Mucosa of descending colon (tissue), 3 donors: ENCODE measurements at places on chromosomes 12 and 14.

- DNase-seq, result peak; percentile 29
Observed at GRCh38 chr14:104133496-104133895, 4.9 kb upstream of the KIF26A start.

DNA sequence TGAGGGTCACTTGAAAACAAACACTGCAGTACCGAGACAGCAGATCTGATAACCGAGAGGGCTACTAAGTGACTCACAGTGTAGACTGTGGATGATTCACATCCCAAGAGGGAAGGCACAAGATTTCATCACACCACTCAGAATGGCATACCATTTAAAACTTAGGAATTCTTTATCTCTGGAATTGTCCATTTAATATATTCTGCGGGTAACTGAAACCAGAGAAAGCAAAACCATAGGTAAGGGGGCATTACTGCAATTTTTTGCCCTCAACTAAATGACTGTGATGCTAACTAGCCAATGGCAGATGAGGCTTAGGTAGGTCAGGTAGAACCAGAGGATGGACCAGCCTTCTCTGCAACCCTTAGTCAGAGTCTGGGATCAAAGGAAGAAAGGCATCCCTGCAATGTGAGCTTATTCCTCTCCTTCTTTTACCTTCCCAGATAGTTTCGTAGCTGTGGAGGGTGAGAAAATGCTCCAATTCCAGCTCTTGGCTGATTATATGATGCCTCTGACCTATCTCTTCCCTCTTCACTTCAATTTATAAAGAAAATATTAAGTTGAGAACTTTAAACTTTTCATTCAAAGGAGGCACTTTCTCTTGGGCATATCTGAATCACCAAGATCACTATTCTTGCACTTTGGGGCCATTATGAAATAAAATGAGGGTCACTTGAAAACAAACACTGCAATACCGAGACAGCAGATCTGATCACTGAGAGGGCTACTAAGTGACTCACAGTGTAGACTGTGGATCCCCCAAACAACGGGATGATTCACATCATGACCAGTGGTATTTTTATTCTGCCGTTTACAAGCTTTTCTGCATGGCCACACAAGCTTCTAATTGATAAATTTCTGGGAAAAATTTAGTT, 6.8 kb downstream of the ART4 start:
- DNase-seq, result no peak

- no peak for DNase-seq
Observed at GRCh38 chr12:55659486-55660385, 23.0 kb downstream of the OR10P1 start.

DNA sequence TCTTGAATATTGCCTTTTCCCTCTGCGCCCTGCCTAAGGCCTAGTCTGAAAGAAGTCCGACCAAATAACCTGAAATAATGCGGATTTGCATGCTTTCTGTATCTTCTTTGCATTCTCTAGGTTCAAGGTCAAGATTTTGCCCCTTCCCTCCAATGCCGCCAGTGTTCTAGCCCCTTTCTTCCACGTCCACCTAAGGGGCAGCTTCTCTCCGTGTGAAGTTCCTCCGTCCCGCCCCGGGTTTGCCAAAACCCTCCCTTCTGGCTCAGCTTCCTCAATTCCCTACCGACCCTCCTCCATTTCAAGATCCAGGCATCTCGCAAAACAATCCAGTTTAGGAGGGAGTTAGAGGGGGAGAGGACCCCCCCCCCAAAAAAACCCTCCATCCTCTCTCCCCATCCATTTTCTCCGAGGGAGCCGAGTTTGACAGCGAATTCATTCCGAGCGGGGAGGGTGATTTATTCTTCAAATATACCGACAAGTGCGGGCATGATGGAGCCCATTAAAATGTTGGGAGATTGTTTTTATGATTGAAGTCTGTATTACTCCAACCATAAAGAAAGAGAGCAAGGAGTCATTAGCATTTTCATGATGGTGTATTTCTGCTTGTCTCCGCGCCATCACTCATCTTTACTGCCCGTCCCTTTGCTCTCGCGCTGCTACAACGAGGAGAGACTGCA, 20.9 kb upstream of the ATP5MC2 start:
- no peak for DNase-seq

- no peak for DNase-seq
Observed at GRCh38 chr12:95326445-95326844, 108.8 kb downstream of the VEZT start.

DNA sequence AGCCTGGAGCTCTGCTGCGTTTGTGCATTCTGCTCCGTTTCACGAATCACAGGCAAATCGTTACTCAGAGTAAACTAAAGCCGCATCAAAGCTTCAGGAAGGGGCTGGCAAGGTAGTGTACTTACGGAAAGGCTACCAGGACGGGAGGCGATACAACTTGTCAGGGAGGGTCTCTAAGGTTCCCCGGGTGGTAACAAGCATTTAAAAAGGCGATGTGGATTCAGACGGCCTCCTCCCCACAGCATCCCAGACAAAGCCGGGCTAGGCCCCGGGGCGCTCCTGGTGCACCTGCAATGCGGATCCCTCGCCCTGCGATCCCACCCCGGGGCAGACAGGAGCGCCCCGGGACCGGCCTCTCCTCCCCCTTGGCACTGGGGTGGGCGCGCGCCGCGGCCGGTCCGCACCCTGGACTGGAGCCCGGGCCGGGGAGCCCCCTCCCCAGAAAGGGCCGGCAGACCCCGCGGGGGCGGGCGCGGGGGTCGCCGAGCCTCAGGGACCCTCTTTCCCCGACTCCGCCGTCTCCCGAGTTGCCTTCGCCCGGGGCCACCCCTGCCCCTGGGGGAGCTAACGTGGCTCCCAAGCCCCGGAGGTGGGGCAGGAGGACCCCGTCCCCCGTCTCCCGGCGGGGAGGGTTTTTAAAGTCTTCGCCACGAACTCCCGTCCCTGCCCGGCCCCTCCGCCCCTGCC, 718 bp downstream of the CCDC92 start:
- peak; percentile 68 for DNase-seq
